ENCODE measurements at places on chromosomes 2 and 18. TPM values are rescaled to one million over a fixed set of nuclear protein-coding genes. Genes with fewer than 3 reads are reported as not detected.

GRCh38 chr2:234986876-234987720 lies 35.3 kb downstream of the SH3BP4 start:
- no peak for DNase-seq

DNA sequence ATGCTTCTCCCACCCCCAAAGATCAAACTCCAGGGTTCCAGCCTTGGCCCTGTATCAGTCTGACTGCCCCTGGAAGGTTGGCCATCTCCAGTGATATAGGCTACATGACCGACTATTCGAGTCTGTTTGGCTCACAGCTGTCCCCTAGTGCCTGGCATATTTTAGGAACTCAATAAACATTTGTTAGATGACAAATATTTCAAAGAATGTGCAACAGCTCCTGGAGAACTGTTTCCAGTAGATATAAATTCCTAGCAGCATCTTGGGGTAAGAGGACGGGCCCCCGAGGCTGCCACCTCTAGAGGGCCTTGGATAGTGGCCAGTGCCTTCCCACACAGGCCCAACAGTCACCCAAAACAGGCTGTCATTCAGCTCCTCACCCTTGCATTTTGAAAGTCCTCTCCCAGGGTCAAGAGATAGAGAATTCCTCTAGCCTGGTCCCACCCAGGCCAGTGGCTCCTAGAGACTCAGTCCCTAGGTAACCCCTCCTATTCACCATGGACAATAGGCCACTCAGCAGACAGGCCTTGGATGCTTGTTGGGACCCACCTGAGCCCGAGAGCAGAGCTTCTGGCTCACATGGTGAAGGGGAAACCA lies 45.1 kb upstream of the ATP6V1B1 start:
- no peak for DNase-seq

GRCh38 chr2:132681766-132682165 lies 11.8 kb upstream of the LYPD1 start:
- DNase-seq: no peak

Gene MTLN
- total RNA-seq: 113 TPM

- DNase-seq: no peak
Observed at GRCh38 chr18:49061991-49062831, 111.4 kb upstream of the SMAD7 start.

- DNase-seq: no peak
Observed at GRCh38 chr2:104975371-104975770, 62.5 kb upstream of the MRPS9 start.

GRCh38 chr2:55089726-55090125 lies 39.5 kb upstream of the RTN4 start:
- no peak for DNase-seq
